ENCODE measurements at places on chromosomes 13 and 19.

- no peak for DNase-seq
Observed at GRCh38 chr13:40624383-40624782, 42.1 kb downstream of the FOXO1 start.

GRCh38 chr19:4609878-4610511 lies 29.3 kb upstream of the TNFAIP8L1 start:
- no peak for DNase-seq

- no peak for DNase-seq
Observed at GRCh38 chr13:46378411-46378810, 8.6 kb downstream of the RUBCNL start.

DNA sequence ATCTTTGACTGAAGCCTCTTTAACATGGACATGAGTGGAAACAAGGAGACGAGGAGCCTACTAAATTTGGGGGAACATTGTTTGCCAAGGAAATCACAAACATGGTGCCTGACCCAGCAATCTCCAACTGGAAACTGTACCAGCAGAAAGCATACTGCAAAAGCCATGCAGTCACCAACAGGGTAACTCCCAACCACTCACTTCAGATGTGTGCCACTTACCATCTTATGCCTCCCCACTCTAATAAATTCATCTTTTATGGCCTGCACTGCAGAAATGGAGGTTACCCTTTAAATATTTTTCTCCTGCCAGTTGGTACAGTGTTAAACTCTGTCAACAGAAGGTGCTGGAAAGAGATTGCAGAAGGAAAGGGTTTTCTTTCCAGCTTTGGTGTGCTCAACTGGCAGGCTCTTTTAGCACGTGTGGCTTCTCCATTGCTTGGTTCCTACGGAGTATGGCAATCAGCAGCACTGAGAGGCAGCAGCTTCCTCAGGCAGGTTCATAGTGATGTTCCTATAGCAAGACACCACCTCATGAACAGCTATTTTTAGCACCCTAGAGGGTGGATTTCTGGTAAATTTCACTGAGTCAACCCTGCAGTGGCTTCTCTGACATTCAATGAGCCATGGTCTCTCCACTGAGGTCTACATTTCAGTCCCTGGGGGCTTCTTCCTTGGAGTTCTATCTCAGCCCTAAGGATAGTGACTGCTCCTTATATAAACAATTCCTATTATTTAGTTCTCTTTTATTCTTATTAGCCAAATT lies 21.4 kb downstream of the MIR17HG start:
- DNase-seq = no peak

DNA sequence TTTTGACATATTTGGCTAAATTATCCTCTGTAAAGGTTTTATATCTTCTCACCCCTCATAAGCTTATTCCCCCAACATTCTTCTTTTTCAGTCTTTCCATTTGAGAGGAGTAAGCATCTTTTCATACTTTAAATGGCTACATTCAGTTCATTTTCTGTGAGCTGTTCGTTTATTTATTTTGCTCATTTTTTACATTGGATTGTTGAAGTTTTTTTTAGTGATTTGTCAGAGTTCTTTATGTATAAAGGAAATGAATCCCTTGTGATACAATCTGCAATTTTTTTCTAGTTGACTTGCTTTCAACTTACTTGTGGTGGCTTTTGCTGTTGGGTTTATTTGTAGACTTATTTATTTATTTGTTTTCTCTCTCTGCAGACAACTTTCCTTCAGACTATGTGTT lies 250.3 kb downstream of the DLEU7 start:
- DNase-seq = no peak

GRCh38 chr13:41720839-41721561 lies 239.9 kb downstream of the VWA8 start:
- no peak for DNase-seq

- DNase-seq = no peak
Observed at GRCh38 chr19:7619671-7620441, 9.5 kb downstream of the XAB2 start.

DNA sequence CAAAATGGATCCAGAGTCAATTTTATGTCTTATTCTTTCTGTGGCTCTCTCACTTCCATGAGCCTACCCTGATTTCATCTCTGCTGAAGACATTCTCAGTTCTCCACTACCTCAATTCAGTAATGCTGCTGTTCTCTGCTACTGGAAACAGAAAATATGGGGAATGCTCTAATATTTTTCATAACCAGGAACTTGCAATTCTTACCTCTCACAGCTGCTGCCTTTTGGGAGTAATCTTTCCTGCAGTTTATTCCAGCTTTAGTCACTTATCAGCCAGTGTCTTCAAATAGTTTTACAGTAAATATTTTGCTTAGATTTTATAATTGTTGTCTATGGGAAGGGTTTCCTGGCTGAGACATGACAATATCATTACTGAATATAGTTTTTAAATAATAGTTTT lies 145.1 kb upstream of the UFM1 start:
- no peak for DNase-seq

GRCh38 chr19:16436780-16437332 lies 34.9 kb downstream of the EPS15L1 start:
- DNase-seq = no peak

- no peak for DNase-seq
Observed at GRCh38 chr19:1469255-1470054, 9.6 kb downstream of the C19orf25 start.

DNA sequence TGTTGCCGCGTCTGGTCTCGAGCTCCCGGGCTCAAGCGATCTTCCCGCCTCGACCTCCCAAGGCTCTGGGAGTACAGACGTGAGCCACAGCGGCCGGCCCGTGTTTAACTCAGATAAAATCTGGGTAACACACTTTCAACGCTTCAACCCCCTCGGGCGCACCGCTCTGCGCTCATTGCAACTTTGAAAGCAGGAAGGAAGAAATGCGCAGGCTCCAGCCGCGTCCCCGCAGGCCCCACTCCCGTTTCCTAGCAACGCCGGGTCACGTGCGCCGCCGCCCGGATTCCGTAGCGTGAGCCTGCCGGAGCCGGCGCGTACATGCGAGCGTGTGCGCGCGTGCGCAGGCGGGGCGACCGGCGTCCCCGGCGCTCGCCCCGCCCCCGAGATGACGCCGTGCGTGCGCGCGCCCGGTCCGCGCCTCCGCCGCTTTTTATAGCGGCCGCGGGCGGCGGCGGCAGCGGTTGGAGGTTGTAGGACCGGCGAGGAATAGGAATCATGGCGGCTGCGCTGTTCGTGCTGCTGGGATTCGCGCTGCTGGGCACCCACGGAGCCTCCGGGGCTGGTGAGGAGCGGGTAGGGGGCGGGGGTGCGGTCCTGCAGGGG lies at the start of gene BSG:
Gene BSG (plus strand): TSS at position 457 of the 603 bp plus-strand sequence. CDS start 39 bp downstream, at position 496.
- peak; percentile 98 for DNase-seq

- peak; percentile 16 for DNase-seq
Observed at GRCh38 chr19:6012426-6013170, 34.7 kb upstream of the RANBP3 start.

DNA sequence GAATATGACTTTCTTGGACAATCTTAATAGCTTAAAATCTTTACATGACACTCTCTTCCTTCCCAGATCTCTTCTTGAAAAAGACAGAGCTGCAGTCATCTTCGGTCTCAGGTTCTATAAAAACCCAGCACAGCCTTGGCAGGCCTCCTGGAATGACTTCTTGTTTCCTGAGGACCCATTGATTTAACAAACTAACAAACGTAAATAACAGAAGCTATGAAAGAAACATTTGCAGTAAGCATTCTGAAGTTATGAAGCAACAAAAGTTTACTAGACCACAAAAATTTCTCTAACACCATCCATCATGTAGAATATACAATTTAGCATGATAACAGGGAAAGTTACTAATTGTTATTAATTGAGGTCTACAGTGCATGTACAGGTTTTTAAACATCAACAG lies 62.8 kb upstream of the STARD13 start:
- no peak for DNase-seq

- no peak for DNase-seq
Observed at GRCh38 chr13:59261928-59262488, 901.7 kb downstream of the DIAPH3 start.

DNA sequence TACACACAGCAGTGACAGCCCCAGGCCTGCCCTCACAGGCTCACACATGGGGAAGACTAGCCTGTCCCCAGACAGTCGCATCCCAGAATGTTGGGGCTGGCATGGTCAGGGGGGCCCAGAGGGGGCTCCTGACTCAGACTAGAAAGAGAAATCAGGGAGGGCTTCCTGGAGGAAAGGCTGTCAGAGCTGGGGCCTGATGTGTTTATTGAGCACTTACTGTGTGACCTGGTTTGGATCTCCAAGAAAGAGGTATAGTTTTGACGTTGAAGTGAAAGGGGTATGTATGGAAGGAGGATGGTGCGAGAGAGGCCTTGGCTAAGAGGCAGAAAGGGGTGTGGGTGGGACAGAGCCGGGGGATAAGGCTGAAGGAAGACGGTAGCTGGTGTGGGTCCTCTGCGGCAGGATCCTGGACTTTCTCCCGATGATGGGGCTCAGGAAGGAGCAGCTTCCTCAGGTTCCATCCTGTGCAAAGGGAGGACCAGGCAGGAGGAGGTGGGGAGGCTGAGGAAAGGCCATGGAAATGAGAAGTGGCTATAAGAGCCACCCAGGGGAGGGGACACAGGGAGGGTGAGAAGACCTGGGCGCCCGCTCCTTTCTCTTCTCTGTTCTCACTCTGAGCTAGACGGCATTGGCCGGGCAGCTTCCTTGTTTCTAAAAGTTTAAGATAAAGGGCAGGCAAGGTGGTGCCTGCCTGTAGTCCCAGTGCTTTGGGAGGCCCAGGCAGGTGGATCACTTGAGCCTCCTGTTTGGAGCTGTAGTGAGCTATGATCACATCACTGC lies 16.1 kb upstream of the BCL3 start:
- DNase-seq = no peak

GRCh38 chr13:85575110-85575509 lies 224.1 kb downstream of the SLITRK6 start:
- no peak for DNase-seq

DNA sequence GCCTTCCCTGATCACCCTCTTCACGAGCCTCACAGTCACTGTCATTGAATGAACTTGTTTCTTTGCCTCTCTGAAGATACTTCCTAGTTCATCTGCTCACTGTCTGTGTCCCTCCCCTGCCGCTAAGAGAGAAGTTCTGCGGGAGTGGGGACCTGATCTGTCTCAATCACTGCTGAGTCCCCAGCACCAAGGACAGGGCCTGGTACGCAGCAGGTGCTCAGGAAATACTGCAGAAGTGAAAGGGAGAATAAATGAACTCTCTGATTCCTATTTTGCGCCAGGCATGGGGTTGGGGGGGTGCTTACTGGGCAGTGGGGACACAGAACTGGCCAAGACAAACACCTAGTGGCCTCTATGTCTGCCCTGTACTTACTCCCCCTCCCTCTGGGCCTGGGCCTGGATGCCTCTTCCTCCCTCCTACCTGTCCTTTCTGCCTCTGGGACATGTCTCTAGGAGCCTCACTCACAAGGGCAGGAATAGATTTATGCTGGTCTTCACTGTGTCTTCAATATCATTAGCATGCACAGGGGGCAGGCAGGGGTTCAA lies 17.5 kb downstream of the FCGBP start:
- DNase-seq = no peak

DNA sequence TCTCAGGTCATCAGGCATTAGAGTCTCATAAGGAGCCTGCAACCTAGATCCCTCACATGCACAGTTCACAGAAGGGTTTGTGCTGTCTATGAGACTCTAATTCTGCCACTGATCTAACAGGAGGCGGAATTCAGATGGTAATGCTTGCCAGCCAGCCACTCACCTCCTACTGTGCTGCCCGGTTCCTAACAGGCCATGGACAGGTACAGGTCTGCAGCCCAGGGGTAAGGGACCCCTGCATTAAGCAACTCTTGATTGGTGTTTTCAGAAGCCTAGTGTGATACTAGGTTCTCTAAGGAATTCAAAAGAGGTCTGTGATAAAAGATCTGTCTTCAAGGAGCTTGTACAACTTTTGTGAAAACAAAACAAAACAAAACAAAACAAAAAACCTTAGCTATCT lies 31.1 kb downstream of the CAB39L start:
- DNase-seq = no peak

DNA sequence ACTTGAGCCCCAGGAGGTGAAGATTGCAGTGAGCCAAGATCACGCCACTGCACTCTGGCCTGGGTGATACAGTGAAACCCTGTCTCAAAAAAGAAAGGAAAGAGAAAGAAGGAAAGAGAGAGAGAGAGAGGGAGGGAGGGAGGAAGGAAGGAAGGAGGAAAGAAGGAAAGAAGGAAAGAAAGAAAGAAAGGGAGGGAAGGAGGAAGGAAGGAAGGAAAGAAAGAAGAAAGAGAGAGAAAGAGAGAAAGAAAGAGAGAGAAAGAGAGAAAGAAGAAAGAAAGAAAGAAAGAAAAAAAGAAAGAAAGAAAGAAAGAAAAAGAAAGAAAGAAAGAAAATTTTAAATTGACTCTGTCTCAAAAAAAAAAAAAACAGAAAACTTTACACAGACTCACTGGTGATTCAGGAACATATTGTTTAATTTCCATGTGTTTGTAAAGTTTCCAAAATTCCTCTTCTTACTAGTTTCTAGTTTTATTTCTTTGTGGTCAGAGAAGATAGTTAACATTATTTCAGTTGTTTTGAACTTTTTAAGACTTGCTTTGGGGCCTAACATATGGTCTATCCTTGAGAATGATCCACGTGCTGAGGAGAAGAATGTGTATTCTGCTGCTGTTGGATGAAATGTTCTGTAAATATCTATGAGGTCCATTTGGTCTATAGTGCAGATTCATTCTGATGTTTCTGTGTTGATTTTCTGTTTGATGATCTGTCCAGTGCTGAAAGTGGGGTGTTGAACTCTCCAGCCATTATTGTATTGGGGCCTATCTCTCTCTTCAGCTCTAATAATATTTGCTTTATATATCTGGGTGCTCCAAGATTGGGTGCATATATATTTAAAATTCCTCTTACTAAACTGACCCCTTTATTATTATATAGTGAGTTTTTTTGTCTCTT lies 204.4 kb upstream of the SERP2 start:
- no peak for DNase-seq

GRCh38 chr19:58450856-58451357 lies 515 bp upstream of the ZNF324B start:
- no peak for DNase-seq

- no peak for DNase-seq
Observed at GRCh38 chr13:80923907-80924306, 583.0 kb upstream of the SPRY2 start.
